ENCODE measurements at places on chromosomes 3 and 15. TPM values are rescaled to one million over a fixed set of nuclear protein-coding genes. Genes with fewer than 3 reads are reported as not detected.

C3orf22 gene
- not detected for total RNA-seq

GRCh38 chr3:55077726-55078125, 149.9 kb upstream of the LRTM1 start:
- no peak for DNase-seq

DNA sequence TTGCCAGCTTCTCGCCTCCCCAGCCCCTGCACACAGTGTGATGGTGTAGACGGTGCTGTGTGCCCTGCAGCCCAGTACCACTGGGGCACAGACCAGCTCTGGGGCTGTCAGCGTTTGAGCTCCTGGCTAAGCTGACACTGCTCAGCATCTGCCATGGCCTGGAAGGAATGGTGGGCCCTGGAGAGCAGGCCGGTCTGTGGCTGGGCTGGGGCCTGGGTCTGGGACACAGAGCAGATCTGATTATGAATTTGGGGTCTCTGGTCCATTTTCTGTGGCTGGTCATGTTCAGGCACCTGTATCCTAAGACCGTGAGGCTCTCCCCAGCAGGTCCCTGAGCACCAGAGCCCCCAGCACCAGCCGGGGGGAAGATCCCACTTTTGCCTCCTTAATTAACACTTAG, 34.7 kb downstream of the HCN4 start:
- DNase-seq = no peak

DNA sequence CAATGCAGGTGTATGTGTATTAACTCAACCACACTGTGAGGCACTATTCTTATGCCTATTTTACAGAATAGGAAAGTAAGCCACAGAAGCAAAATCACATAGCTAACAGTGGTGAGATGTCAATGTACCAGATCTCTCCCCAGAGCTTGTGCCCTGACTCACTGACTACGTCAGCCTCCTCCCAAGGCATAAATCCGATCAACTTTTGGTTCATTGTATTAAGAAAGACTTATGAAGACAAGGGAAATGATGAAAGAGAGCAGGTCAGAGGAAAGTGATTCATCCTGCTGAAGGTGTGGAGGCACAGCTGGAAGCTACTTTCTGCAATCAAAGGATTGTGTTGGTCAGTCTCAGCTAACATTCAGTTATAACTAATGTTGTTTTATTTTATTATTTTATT, 33.0 kb upstream of the SV2B start:
- peak; percentile 11 for DNase-seq

- DNase-seq = peak; percentile 30
These were observed 13.9 kb downstream of the ICE2 start for GRCh38 chr15:60464836-60465630.

GRCh38 chr15:50563756-50564155, 17.3 kb upstream of the USP50 start:
- no peak for DNase-seq

SLC35G2 gene
- 20.6 TPM for total RNA-seq

CD80 gene
- total RNA-seq = not detected

IMPG2 gene
- total RNA-seq = not detected

CRYGS gene
- 0.31 TPM for total RNA-seq

- DNase-seq = no peak
These were observed 3.7 kb downstream of the TLR9 start for GRCh38 chr3:52221563-52222318.

DNA sequence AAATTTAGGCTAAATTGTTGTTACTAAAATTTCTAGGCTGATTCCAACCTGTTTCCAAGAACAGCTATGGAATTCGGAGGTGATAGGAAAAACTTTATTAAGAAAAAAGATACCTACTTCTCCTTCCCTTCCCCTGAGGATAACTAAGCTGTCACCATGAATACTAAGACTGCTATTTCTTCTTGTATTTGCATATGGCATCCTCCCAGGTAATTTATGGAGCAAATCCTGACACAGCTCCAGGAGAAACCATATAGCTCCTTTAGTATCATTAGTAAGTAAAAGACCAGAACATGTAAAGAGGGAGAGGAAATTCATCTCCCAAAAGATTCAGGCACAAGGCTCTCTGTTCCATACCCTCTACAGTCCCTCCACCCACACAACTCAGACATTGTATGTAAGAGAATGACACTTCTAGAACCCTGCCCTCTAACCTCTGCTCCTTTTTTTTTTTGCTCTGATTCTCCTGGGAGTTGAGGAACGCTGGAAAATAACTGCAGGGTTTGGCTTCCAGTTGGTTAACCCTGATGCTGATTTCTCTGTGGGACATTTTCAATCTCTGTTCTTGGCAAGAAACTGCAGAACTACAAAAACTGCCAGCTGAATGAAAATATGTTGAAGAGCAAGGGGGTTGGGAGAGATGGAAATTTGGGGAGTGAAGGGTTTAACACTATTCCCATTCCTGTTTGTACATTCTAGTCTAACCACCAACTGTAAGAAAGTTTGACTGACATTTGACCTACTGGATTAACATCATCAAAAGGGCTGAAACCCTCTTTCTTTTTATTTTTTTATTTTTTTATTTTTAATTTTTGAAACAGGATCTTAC, 14.2 kb upstream of the MAGI1 start:
- DNase-seq = no peak

ADGRG7 gene
- not detected for total RNA-seq

DNA sequence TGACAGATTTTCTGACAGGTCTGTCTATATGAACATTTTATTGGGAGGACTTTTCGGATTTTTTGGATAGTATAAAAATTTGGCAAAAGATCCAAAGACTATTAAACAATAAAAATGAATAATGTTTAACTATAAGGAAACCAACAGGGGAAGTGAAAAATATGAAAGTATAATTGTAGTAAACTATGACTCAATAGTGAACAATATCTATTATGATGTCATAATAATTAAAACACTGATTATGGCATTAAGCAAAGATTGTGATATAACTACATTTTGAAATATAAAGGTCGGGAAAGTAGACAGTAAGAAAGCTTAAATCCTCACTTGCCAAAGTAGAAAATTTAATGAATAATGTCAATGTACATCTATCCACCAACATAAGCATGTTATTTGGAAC, 44.3 kb upstream of the CNTN6 start:
- DNase-seq = no peak

GRCh38 chr3:46365737-46366524, 4.8 kb upstream of the CCR5 start:
- no peak for DNase-seq

- peak; percentile 70 for DNase-seq
These were observed 85.3 kb downstream of the HCN4 start for GRCh38 chr15:73283366-73283962.

CXCR6 gene
- not detected for total RNA-seq

MAGEL2 gene
- total RNA-seq = not detected

DNA sequence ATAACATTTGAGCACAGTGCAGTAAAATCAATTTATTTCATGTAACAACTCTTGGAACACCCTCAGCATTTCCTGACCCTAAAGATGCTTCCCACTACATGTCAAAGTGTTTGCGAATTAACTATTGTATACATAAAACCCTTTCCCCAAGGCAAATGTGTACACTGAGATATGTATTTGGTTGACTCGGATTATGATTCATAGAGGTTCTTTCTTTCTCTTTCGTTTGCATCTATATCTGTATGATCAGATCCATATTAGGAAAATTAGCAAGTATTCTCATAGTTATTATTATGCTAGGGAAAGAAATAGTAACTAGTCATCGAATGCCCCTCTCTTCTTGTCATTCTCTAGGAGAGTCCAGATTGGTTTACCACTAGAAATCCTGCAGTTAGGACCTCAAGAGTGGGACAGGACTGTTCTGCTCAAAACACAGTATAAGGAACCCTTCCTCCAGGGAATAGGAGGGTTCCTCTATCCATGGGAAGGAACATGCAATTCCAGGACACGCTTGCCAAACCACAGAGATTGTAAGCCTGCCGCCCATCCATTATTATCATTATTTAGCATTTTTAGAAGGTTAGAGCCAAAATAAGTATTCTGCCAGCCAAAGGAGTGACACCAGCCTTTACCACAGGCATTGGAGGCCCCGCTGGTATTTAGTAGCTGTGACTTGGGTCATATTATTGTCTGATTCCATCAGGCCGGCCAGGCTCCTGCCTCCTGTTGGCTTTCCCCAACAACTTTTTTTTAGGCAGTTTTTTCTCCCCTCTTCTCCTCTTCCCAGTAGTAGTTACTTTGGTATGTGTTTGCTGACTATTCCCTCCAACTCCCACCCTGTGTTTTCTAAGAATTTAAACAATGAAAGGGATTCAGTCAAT, 100.7 kb downstream of the GALK2 start:
- no peak for DNase-seq

- DNase-seq = no peak
These were observed 715 bp upstream of the SCAPER start for GRCh38 chr15:76905855-76906254.

GRCh38 chr3:155417119-155417517, 123.6 kb upstream of the STRIT1 start:
- DNase-seq = no peak

GRCh38 chr3:189580190-189580589, 51.0 kb upstream of the TP63 start:
- no peak for DNase-seq

GRCh38 chr3:65587650-65588439, 450.9 kb downstream of the MAGI1 start:
- no peak for DNase-seq

SLC12A6 gene
- total RNA-seq = 5.7 TPM

GOLGA6B gene
- not detected for total RNA-seq

DNA sequence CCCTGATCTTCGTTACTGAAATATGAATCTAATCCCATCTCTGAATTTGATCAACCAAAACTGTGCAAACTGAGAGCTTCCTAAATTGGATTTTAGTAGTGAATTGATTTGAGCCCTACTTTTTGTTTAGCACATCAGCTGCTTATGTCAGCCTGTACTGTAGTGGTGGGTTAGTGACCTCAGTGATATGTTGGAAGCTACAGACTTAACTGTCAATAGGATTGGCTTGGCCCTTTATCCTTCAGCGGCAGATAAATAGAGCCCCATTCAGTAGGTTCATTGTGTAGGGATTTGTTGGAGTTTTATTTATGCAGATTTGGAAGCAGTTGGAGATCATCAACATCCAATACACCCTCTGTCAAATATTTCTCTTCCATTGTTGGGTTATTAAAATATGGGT, 409.7 kb downstream of the SOX2 start:
- no peak for DNase-seq

LRTM1 gene
- not detected for total RNA-seq

GRCh38 chr15:50353251-50353974, 1.6 kb downstream of the GABPB1 start:
- DNase-seq = peak; percentile 27

DNA sequence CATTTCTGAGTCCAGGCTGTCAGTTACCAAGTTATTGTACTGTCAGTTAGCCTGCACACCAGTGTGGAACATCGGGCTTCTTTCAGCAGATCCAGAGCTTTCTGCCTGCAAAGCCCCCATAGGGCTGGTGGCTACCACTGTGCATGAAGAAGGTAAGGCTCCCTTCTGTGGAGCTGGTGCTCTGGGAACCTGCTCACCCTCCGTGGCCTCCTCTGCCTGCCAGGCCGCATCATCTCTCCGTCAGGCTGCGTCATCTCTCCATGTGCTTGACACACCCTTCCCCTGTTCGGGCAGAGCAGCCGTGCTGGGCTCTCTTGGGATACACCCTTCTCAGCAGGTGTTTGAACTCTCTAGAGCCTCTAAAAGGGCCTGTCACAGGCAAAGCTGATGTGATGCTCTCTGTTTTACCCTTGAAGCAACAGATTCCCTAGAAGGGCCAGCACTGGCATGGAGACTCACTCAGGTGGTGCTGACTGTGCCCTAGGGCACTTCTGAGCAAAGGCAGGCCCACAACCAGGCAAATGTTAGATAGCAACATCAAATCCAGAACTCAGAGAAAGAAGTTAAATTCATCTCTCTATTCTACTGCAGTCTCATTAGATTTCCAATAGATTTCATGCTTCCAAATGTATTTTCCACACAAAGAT, 261.1 kb downstream of the EPHB1 start:
- DNase-seq = no peak

LDHAL6B gene
- total RNA-seq = not detected

HCLS1 gene
- total RNA-seq = 0.24 TPM

DNA sequence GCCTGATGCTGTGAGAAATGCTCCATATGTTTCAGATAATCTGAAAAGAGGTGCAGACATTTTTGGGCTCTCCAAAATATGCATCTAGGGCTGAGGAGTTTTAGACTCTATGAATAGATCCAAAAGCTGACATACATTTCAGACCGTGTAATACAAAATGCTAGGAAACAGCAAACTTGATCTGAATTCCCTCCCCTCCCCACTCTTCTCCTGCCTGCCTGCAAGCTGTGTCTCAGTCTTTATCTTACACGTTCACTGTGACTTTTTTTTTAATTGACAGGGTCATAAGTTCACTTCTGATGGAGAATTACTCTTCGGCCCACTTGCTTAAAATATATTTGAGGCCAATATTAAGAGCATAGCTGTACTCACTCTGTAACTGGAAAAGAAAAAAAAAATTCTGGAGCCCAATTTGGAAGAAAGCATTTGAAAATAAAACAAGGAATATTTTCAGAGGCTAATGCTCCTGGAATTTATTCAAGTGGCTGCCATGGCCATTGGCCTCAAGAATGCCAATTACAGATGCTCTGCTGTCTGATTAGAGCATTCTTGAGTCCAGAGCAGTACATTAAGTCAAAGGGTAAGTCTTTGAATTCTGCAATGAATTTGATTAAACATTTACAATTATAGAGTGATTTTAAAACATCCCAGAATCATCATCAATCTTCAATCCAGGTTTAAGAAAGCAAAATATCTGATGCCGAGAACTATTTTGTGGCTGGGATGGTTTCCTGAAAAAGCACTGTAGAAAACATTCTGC, 146.2 kb upstream of the SEMA6D start:
- no peak for DNase-seq

GRCh38 chr3:116444819-116445310, 422 bp downstream of the LSAMP start:
- DNase-seq = no peak

DNA sequence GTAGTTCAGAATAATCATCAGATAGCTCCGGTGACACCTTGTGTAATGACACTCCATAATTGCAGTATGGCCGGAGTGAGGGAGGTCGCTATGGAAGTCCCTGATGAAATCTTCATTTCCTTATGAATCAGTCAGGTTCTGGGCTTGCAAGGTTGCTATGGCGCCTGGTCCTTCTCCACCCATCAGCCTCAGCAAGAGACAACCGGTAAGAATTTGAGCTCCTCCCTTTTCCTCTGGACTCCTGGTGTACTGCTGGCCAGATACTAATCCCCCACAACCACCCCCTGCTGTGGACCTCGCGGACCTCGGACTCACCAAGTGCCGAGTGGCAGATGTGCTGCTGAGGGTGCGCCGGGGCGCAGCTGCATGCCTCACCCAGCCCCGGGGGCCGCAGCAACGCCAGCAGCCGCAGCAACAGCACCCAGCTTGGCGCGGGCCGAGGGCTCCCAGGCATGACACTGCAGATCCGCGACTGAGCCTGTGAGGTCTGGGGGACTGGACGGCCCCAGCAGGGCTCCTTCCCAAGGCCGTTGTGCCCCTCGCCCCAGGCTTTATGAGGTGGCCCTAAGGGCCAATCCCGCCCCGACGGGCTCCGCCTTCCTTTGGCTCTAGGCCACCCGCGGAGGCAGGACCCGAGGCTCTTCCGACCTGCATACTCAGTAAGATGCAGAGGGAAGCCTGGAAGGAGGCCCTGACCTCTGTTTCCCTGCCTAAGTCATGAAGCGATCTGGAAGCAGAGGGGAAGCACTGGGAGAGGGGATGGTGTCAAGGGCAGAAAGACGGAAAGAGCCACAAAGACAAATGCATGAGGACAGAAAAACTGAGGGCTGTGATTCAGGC, at the start of gene TIMP4:
Gene TIMP4, minus strand, starts transcription at position 526 of the 840 bp plus-strand sequence. Its CDS starts 72 bp downstream, at position 454.
- peak; percentile 84 for DNase-seq

SYNPR gene
- not detected for total RNA-seq

MESP2 gene
- not detected for total RNA-seq
